ENCODE measurements at places on chromosomes 13 and 19. TPM values are rescaled to one million over a fixed set of nuclear protein-coding genes. Genes with fewer than 3 reads are reported as not detected.

DNA sequence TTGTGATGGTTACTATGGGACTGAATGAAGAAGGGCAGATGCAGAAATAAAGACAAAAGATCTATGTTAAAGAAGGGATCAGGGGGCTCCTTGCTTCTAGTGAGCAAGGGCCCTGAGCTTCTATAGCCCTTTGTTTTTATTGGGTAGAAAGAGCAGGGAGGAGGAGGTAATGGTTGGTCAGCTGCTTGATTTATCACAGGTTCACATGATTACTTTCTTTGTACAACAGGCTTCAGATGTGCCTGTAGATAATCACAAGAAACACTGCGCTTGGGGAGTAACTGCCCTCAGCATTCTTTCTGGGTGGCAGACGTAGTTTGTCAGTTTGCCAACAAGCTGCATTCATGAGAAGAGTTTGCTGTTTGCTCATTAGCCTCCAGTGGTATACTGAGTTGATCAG is 4.8 kb upstream of the ZNF439 start:
- no peak overlapping the region for H3K27ac ChIP-seq
- no peak for DNase-seq
- H3K27me3 ChIP-seq, result no peaks in the 10 kb centered on the region

DNA sequence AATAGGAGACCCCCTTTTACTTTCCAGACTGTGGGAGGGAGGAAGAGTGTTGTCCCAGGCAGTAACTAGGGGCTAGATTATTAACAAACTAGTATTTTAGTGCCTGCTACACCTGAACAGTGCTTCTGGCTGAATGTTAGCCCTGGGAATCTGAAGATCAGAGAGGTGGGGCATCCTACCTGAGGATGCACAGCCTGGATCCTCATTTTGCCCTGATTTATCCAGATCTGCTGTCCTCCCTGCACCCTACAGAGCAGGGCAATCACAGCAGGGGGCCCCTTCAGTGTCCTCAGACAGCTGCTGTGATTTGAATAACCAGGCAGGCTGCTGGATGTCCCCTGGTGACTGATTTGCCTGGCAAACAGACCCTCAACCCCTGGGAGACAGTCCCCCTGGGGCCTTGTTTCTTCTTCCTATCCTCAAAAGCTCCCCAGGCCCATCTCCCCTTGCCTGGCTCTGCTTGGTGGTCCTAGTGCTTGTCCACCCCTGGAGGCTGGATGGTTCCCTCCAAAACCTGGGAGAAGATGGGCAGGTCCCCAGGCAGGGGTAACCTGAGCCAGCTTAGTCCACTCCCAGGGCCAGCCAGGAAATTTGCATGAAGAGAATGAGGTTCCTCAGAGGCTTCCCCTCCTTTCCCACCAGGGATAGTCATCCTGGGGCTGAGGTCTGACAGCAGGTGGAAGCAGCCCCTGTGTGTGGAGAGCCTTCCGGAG is at the start of gene OVOL3:
OVOL3 (plus strand) TSS at position 657 of the 713 bp plus-strand sequence. CDS start 60 bp downstream, outside the sequence.
- no peaks in the 10 kb centered on the region for H3K27me3 ChIP-seq
- H3K4me1 ChIP-seq, result peaks cover 11% of the 10 kb centered on the region
- H3K27ac ChIP-seq, result no peak within 1 kb of the TSS
- no peak within 1 kb of the TSS for H3K4me3 ChIP-seq
- DNase-seq, result no peak
- peaks cover 24% of the 10 kb centered on the region for H3K36me3 ChIP-seq

DNA sequence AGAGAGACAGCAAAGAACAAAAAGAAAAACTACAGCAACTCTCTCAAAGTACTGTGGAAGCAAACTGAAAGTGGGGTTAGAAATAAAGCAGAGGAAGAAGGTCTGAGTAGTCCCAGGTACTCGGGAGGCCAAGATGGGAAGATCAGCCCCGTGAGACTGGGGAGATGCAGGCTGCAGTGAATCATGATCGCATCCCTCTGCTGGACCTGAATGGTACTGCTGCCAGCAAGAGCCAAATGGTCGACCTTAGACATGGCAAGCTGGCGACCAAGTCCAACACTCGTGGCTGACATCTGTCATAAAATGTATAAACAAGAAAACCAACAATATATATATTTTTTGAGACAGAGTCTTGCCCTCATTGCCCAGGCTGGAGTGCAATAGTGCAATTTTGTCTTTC is 33.7 kb upstream of the ZNF724 start:
- H3K4me3 ChIP-seq, result no peak overlapping the region
- DNase-seq, result peak; percentile 78
- peaks cover 1% of the 10 kb centered on the region for H3K27me3 ChIP-seq
- H3K4me1 ChIP-seq, result peaks cover 7% of the 10 kb centered on the region
- no peak overlapping the region for H3K27ac ChIP-seq
- peaks cover 6% of the 10 kb centered on the region for H3K36me3 ChIP-seq

- H3K27ac ChIP-seq, result peak overlapping the region; percentile 74
- H3K27me3 ChIP-seq, result no peaks in the 10 kb centered on the region
- peaks cover 11% of the 10 kb centered on the region for H3K4me1 ChIP-seq
- peak overlapping the region; percentile 91 for H3K4me3 ChIP-seq
- DNase-seq, result peak; percentile 49
These were observed 653 bp downstream of the MVB12A start for GRCh38 chr19:17420475-17420924.

DNA sequence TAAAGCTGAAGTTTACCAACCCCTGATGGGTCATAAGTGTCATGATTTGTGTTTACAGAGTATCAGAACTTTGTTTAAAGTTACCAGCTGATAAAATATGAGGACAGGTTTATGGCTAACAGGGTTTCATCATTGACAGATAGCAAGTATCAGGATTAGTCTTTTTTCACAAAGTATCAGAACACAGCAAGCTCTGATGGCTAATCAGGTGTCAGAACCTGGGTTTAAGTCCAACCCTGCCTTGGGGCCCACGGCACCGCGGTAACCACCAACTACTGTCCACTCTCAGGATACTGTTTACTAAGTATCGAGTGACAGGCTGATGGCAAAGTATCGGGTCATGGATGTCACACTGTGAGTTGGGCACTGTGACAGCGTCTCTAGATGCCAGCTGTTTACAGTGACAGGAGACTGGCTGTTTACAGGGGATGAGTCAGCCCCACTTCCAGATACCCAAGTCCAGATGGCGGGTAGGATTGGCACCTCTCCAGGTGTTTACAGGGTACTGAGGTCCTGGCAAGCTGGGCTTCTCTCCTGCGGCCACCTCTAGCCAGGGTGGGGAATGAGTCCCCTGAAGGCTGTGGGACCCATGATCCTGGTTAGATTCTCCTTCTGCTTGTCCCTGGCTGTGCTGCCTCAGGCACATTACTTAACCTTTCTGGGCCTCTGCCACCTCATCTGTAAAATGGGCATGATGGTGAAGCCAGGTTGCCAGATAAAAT is 21.8 kb downstream of the ARRDC2 start:
- no peaks in the 10 kb centered on the region for H3K27me3 ChIP-seq
- H3K4me1 ChIP-seq, result peaks cover 13% of the 10 kb centered on the region
- H3K4me3 ChIP-seq, result no peak overlapping the region
- H3K27ac ChIP-seq, result no peak overlapping the region

DNA sequence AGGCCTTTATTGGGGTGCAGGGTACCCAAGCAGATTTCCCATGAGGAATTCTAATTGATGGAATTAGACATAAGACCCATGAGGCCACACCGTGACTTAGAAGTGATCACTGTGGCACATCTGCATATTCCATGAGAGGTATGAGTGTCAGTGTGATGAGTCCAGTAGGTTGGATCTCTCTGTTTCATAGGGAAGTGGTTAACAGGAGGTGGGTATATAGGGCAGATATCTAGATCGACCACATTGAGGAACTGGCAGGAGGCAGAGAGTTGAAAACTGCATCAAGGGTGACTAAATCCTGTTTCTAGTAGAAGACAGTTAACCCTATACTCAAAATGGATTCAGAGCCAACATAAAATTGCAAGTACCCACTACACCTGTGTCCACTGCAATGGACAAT is 68.6 kb upstream of the MIR17HG start:
- no peaks in the 10 kb centered on the region for H3K36me3 ChIP-seq
- no peaks in the 10 kb centered on the region for H3K4me1 ChIP-seq
- no peak overlapping the region for H3K4me3 ChIP-seq
- no peak overlapping the region for H3K27ac ChIP-seq

GRCh38 chr13:73872397-73872796 is 261.8 kb downstream of the KLF12 start:
- H3K36me3 ChIP-seq, result peaks cover 4% of the 10 kb centered on the region
- peaks cover 48% of the 10 kb centered on the region for H3K4me1 ChIP-seq
- DNase-seq, result no peak
- H3K27ac ChIP-seq, result no peak overlapping the region

DNA sequence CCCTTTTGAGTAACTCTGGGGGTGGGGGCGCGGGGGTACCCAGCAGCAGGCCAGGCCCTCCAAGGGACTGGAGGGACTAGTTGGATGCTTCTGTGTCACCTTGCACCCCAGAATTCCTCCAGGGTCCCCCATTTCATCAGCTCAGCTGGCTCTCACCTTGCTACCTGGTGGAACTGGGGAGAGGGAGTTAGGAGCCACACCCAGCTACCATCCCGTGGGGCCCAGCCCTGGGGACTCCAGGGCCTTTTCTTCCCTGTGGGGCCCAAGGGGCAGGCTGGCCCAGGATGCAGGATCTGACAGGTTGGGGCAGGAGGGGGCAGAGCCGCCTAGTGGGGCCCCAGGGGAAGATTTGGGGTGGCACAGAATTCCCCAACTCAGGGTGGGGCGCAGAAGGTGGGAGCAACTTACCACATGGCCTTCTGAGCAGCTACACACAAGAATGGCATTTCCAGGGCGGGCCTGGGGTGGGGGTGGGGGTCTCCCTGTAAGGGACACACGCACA is 32.8 kb upstream of the NANOS3 start:
- H3K36me3 ChIP-seq, result peaks cover 22% of the 10 kb centered on the region
- peak overlapping the region; percentile 75 for H3K27ac ChIP-seq
- no peaks in the 10 kb centered on the region for H3K27me3 ChIP-seq
- peak overlapping the region; percentile 94 for H3K4me3 ChIP-seq
- no peak for DNase-seq

GRCh38 chr13:46551410-46552302 is 1.3 kb upstream of the LRCH1 start:
- H3K36me3 ChIP-seq, result no peaks in the 10 kb centered on the region
- H3K27me3 ChIP-seq, result no peaks in the 10 kb centered on the region
- peak; percentile 83 for DNase-seq
- H3K4me3 ChIP-seq, result peak overlapping the region; percentile 91
- H3K27ac ChIP-seq, result no peak overlapping the region
- H3K4me1 ChIP-seq, result peaks cover 38% of the 10 kb centered on the region

DNA sequence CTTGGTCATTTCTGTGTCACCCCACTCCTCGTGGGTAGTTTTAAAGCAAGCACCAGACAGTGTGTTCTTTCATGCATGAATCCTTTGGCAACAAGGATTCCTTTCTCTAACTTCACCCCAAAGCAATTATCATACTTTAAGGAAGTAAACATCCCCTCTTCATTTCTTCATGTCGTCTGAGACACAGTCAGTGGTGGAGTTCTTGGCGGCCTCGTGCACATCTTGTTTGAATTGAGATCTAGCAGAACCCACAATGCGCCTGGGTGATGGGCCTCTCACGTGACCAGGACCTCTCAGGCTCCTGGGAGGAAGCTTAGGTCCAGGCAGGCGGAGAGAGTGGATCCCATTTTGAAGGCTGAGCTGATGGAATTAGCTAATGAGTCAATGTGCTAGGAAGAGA is 2.6 kb downstream of the ACSBG2 start:
- no peak for DNase-seq
- H3K4me3 ChIP-seq, result no peak overlapping the region
- no peaks in the 10 kb centered on the region for H3K4me1 ChIP-seq
- no peaks in the 10 kb centered on the region for H3K36me3 ChIP-seq
- no peak overlapping the region for H3K27ac ChIP-seq

DNA sequence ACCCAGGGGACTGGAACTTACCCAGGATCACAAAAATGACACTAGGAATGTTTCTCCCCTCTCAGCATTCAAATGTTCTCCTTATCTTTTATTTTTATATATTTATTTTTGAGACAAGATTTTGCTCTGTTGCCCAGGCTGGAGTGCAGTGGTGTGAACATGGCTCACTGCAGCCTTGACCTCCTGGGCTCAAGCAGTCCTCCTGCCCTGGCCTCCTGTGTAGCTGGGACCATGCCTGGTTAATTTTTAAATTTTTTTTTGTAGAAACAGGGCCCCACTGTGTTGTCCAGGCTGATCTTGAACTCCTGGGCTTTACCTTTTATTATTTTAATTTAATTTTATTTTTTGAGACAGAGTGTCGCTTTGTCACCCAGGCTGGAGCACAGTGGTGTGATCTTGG is 108.2 kb downstream of the PCCA start:
- no peaks in the 10 kb centered on the region for H3K4me1 ChIP-seq
- DNase-seq, result no peak
- no peak overlapping the region for H3K4me3 ChIP-seq

GRCh38 chr13:35723053-35723461 is 246.6 kb upstream of the MAB21L1 start:
- H3K27ac ChIP-seq, result no peak overlapping the region
- H3K4me1 ChIP-seq, result no peaks in the 10 kb centered on the region
- peaks cover 13% of the 10 kb centered on the region for H3K27me3 ChIP-seq
- no peak for DNase-seq
- H3K4me3 ChIP-seq, result no peak overlapping the region

DNA sequence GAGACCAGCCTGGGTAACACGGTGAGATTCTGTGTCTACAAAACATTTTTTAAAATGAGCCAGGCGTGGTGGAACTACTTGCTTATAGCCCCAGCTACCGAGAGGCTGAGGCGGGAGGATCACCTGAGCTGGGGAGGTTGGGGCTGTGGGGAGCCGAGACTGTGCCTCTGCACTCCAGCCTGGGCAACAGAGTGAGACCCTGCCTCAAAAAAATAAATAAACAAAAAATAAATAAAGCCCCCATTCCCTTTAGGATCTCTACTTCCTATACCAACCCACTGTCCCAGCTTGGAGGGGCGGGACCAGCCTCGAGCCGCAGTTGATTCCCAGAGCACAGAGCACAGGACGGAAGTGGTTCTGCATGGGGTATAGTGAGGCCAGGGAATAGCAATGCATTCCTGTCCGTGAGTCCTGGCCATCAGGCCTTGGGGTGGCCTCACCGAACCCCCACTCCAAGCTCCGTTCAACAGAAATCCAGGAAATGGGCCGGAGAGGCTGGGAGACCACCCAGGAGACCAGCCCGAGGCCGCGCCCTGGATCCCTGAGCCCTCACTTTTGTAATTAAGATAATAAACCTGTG is 4.9 kb upstream of the PTBP1 start:
- no peaks in the 10 kb centered on the region for H3K36me3 ChIP-seq
- peaks cover 5% of the 10 kb centered on the region for H3K4me1 ChIP-seq
- H3K27ac ChIP-seq, result no peak overlapping the region
- no peak for DNase-seq

DNA sequence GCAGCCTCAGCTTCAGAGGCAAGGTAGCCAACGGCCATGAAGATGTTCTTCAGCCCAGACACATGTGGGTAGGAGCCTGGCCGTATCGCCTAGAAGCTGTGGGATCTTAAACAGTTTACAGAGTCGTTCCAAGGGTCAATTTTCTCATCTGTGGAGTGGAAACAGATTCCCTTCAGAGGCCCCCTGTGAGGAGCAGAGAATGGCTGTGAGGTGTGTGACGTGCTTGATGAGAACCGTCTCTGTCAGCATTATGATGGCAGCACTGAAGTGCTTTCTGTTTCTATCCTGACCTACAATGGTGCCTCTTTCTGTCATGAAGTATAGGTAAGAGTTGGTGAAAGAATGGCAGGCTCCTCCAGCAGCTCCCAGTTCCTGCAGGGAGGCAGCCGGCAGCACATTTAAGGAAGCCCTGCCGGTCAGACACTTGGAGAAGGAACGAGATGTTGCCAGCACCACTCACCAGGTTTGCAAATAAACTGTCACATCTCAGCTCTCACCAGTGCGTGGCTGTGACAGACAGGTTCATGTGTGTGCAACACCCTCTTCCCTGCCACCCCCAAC is 277.3 kb downstream of the FOXO1 start:
- peak; percentile 69 for DNase-seq
- peaks cover 7% of the 10 kb centered on the region for H3K36me3 ChIP-seq
- H3K4me3 ChIP-seq, result peak overlapping the region; percentile 71

CELF5 gene
- total RNA-seq, result 0.21 TPM
